ENCODE measurements at places on chromosomes 3 and 15. TPM values are rescaled to one million over a fixed set of nuclear protein-coding genes. Genes with fewer than 3 reads are reported as not detected.

RARRES1 gene
- total RNA-seq: 8.0 TPM

OR5K2 gene
- not detected for total RNA-seq

ZNF860 gene
- total RNA-seq: 1.5 TPM

CBLB gene
- total RNA-seq: 16.2 TPM

ACP3 gene
- total RNA-seq: not detected

PRRT3 gene
- 1.8 TPM for total RNA-seq

GOLGA6L10 gene
- total RNA-seq: 0.50 TPM

EOMES gene
- total RNA-seq: 0.46 TPM

LSM3 gene
- 18.6 TPM for total RNA-seq

MELTF gene
- 60.8 TPM for total RNA-seq

RPL35A gene
- total RNA-seq: 916 TPM

FGF7 gene
- not detected for total RNA-seq

HHATL gene
- not detected for total RNA-seq

PIERCE2 gene
- total RNA-seq: 4.7 TPM

GP5 gene
- 0.01 TPM for total RNA-seq

RAB8B gene
- 11.6 TPM for total RNA-seq

CHDH gene
- 1.8 TPM for total RNA-seq

NKIRAS1 gene
- 11.4 TPM for total RNA-seq

SOX14 gene
- not detected for total RNA-seq

RHOA gene
- total RNA-seq: 461 TPM

TLE3 gene
- 36.6 TPM for total RNA-seq

SNTN gene
- total RNA-seq: not detected

IL17RB gene
- 0.67 TPM for total RNA-seq

LHFPL4 gene
- 0.07 TPM for total RNA-seq
